ENCODE measurements at places on chromosomes 7 and 10.
A peak's percentile ranks its signal among the peaks of the same experiment; 100 is the strongest.

- DNase-seq = no peak
These were observed 216.8 kb upstream of the ZNF32 start for GRCh38 chr10:43865265-43866135.

DNA sequence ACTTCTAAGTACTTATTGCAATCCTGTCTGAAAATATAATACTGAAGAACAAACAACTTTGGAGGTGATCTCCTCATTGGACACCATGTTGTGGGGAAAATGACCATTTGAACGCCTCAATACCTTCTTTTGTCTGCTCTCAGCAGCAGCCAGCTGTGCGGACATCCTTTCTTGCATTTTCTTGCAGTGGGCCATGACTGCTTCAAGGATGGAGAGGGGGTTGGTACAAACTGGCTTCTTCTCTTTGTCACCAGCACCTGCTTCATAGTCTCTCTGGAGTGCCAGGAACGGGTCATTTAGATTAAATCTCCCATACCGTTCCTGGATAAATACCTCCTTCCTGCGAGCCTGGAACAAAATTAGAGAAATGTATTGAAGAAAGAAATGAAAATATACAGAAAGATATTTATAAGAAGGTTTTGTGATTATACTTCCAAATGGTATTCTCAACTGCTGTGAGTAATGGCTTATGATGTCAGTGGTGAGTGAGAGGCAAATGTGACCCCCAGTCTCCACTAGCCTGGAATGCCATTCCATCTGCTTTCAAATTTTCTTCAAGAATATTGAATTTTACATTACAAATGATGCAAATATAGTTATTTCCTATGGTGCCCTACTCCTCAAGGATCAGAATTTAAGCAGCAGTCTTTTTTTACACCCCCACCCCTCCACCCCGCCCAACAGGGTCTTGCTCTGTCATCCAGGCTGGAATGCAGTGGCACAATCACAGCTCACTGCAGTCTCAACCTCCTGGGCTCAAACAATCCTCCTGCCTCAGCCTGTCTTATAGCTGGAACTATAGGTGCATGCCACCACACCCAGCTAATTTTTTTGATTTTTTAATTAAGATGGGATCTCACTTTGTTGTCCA lies 62.4 kb downstream of the CTTNBP2 start:
- DNase-seq = no peak

DNA sequence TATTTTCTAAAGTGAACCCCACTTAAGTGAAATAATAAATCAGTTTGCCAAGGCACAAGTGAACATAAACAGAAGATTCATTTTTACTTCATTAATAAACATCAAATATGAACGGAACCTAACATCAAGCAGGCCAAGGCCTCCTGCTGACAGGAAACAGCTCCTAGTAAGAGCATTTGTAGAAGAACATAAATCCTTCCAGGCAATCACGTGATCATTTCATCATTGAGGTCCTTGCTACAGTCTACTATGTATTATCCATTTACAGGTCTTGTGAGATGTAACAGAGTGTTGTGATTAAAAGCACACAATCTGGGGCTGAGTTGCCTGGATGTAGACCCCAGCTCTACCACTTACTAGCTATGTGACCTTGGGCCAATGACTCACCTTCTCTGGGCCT lies 70.6 kb downstream of the CALD1 start:
- DNase-seq = no peak

DNA sequence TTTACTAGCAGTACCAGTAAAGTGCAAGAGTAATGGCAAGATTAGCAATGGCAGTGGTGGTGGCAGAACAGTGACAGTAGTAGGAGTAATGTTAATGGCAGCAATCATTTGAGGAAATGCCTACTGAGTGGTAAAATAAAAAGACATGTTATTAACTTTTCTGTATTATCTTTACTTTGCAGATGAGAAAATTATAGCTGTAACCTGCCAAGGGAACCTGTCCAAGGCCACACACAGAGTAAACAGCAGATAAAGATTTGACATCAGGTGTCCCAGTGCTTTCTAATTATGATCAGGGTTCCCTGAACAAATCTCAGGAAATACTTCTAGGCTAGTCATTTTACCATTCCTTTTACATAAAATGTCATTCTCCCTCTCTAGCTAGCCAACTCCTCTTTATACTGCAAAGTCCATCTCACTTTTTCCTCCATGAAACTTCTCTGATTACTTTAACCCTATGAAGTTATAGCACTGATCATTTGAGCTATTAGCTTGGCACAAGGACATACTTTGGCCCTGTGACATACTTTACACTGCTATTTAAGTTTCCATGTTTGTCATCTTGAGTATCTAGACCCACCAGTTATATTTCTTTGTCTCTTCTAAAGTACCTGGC lies 219.1 kb downstream of the TAX1BP1 start:
- no peak for DNase-seq

- no peak for DNase-seq
These were observed 117.3 kb downstream of the HIPK2 start for GRCh38 chr7:139660317-139661042.

GRCh38 chr10:104340111-104340526 lies 1.9 kb upstream of the ITPRIP start:
- no peak for DNase-seq

- peak; percentile 67 for DNase-seq
These were observed 36.7 kb upstream of the UBE2H start for GRCh38 chr7:129989466-129989865.

- no peak for DNase-seq
These were observed 12.3 kb downstream of the ZNF316 start for GRCh38 chr7:6649241-6649961.

DNA sequence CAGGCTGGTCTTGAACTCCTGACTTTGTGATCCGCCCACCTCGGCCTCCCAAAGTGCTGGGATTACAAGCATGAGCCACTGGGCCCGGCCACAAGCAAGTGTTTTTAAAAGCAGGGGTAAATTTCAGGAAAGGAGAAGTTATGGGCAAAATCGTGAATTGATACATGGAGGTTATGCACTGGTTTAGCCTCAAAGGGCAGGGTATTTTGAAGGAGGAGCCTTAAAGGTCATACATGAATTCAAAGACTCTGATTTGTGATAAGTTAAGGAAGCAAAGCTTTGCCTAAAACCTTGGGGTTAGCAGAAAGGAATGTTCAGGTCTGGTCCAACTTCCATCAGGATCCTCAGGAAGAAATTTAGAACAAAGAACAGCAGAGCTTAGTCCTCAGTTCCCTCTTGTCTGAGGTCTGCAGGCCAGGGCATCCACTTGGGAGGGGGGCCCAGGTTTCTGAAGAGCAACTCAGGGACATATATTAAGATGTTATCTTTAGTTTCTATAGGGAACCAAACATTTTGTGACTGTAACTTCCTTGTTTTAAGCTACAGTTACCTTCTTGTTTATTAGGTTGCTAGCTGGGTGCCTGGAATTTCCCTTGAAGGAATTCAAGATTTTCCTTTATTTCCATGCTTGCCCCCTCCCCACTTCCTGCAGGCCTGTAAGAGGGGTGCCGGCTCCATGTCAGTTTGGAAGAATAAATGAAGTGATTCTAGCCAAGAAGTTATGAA lies 2.8 kb upstream of the REPIN1 start:
- no peak for DNase-seq

GRCh38 chr10:1620803-1621202 lies 116.5 kb downstream of the ADARB2 start:
- no peak for DNase-seq

DNA sequence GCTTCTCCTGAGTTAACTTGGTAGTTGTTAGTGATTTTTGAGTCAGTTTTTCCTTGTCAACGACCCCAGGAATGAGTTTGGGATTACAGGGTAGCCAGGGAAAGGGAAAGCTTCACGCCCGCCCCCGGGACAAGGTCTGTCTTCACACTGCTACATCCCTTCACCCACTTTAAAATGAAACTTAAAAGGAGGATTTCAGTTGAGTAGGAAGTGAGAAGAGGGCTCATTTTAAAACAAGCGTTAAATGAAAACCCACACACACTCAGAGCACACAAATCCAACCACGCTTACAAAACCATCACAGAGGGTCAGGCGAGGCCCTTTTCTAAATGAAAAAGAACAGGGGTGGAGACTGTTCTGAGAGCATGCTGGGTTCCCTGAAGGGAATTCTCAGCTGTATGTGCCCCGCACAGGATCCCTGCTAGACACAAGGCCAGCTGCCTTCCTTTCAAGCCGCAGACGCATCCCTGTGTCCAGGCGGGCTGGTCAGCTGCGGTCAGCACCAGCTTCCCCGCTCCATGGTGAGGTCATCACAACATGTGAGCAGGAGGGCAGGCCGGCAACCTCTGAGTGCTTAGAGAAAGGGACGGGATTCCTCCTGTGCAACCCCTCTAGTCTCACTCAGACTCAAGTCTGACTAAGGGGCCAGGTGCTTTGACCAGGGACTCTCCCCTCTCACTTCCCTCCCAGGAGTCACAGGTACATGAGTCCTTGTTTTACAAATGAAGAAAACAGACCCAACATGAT lies 111.8 kb downstream of the EGFR start:
- DNase-seq = no peak

DNA sequence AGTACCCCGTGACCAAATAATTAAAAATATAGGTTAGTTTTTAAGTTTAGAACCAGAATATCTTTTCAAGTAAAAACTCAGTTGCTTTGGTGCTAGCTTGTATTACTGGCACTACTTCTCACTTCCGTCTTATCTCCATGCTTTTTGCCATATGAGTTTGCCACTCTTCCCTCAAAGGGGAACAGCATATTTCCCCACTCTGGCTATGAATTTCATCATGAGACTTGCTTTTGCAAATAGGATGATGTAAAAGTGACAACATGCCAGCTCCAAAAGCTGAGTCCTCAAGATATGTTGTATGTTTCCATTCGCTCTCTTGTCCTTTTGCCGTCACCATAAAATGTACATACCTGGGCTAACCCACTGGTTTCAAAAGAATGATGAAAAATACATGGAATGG lies 178.1 kb upstream of the SEMA3A start:
- DNase-seq = no peak

DNA sequence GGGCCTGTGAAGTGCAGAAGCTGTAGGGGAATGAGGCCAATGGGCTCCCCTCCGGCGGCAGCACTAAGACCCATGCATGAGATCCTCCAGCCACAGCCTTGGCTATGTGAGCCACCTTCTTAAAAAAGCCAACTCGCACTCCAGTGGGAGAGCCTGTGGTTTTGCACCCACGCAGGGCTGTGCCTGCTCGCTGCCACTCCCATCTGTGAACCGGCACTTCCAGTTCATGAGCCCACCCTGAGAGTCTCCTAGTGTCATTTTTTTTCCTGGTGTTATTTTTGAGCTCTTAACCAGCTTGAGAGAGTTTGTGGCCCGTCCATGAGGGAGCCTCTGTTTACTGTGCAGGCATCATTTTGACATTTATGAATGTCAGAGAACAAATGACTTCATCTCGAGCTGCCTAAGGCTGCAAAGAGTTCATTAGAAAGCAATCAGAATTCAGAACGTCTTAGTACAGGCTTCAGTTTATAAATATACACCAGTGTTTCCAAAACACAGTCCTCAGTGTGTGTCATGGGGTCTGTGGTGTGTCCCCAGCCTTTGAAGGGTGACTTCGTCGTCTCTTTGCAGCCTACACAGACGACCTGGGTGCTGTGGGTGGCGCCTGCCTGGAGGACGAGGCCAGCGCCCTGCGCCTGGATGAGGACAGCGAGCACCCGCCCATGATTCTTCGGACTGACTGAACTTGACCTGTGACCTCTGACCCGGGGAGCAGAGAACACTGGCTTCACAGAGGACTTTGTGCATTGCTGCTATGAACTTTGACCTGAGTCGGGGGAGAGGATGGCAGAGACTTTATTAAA lies 40.4 kb downstream of the WIPI2 start:
- DNase-seq = no peak

DNA sequence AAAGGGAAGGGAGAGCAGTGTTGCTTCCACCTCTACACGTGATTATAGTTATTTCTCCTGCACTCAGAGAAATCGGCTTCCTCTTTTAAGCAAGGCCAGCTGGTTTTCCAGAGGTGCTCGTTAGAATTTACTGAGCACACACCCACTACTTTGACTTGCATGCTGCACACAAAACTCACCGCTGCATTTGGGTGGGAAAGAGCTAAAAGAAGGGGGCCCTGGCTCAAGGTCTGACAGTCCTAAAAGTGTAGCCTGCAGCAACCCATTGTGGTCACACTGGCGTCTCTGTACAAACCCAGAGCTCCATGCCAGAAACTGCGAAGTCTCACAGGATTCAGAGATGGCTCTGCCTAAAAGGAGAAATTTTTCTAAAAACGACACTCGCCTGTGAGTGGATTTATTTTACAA lies 133.7 kb downstream of the SLC25A13 start:
- no peak for DNase-seq

GRCh38 chr10:101292194-101293006 lies 61.6 kb upstream of the BTRC start:
- no peak for DNase-seq

GRCh38 chr7:117133125-117133524 lies 179.8 kb downstream of the ST7 start:
- no peak for DNase-seq

DNA sequence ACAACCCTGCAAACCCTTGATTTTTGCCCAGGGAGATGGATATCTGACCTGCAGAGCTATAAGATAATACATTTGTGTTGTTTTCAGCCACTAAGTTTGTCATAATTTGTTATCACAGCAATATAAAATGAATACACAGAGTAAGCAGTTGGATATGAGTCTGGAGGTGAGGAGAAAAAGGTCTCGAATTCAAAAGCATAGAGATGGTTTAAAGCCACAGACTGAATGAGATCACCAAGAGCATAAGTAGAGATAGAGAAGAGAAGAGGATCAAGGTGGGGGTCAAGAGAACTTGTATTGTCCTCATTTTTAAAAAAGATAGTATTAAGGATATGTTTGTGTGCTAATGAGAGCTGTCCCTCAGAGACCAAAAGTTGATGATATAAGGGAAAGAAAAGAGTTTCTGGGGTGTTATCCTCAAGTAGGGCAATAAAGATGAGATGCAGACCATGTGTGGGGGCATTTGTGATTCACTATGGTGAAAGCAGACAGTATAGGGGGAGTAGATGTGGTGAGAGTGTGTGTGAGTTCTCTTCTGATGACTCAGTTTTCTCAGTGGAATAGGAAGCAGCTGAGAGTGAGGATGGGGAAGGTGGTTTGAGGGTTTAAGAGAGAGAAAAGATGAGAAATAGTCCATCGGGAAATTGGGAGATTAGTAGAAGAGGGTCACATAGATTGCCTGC lies 25.8 kb upstream of the PCGF5 start:
- peak; percentile 39 for DNase-seq

- no peak for DNase-seq
These were observed 124.9 kb downstream of the ELFN1 start for GRCh38 chr7:1794888-1795542.

GRCh38 chr7:27165089-27165995 lies at the start of gene HOXA9:
Gene HOXA9 (minus strand): TSS chr7:27165537. CDS start chr7:27165457, 80 bp downstream.
- DNase-seq = no peak

DNA sequence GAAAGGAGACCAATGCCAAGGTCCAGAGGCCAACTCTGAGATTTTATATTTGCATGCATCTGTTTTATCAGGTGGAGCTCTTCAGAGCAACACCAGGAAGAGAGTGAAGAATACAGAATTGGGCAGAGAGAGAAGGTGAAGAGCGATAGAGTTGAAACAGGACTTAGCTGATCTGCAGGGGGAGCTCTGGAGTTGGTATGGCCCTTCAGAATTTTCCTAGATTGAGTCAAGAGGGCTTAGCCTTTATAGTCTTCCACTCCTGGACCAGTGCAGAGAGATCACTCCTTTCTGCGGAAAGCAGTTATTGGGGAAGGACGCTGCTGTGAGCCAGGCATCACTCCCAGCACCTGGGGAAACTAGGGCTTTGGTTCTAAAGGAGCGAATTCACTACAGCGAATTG lies 105.0 kb upstream of the DGKB start:
- no peak for DNase-seq
